ENCODE measurements at places on chromosomes 2 and 18.

DNA sequence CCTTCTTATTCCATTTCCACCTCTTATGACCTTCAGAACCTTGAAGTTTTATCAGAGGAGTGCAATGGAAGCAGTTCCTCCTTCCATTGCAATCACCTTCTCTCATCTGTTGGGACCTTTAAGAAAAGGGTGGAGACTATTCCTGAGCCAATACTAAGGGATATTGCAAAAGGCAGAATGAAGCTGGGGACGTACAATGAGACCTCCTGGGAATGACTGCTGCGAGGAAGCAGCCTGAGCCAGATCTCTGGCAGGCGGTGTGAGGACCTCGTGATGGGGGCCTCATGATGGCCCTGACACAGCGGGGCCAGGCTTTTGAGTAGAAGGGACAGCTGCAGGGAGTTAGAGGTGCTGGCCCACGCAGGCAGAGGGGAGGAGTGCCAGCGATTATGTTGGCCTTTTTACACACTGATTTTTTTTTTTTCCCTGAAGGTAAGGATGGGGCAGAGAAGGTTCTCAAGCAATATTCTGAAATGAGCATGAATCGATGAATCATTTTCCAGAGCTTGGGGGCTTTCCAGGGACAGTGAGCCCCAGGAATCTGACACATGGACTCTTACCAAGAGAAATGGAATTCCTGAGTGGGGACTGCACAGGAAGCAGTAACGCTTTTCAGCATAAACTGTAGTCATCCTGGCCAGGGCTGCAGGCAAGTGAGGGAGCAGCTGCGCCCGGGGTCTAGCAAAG lies 40.0 kb upstream of the LAPTM4A start:
- peak overlapping the region; percentile 90 for H3K27ac ChIP-seq
- no peaks in the 10 kb centered on the region for H3K36me3 ChIP-seq

DNA sequence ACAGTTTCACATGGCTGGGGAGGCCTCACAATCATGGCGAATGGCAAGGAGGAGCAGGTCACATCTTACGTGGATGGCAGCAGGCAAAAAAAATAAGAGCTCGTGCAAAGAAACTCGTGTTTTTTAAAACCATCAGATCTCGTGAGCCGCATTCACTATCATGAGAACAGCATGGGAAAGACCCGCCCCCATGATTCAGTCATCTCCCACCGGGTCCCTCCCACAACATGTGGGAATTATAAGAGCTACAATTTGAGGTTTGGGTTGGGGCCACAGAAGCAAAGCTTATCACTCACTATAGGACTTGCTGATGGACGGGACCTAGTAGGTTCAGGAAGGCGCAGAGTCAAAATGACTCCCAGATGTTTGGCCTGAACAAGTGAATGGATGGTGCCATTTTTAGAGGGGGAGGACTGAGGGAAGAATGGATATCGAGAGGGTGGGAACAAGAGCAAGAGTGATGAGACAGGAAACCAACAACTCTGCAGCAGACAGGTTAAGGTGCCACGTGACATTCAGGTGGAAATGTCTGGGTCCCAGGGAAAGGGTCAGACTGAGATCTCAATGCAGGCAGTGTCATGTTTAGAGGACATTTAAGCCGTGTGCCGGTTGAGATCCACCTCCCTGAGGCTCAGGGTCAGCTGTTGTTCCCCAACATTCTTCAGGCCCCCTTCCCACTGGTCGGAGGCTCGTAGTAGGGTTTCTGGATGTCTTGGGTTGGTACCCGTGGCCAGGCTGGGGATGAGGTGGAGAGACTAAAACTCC lies 85.7 kb downstream of the MYCN start:
- no peaks in the 10 kb centered on the region for H3K36me3 ChIP-seq
- no peak for DNase-seq
- peaks cover under 1% of the 10 kb centered on the region for H3K4me1 ChIP-seq
- no peaks in the 10 kb centered on the region for H3K27me3 ChIP-seq

GRCh38 chr2:186575302-186575701 lies 14.6 kb upstream of the ITGAV start:
- H3K4me3 ChIP-seq, result no peak overlapping the region
- no peaks in the 10 kb centered on the region for H3K27me3 ChIP-seq
- peak overlapping the region; percentile 95 for H3K27ac ChIP-seq
- no peaks in the 10 kb centered on the region for H3K36me3 ChIP-seq

GRCh38 chr2:100628506-100628905 lies 65.7 kb downstream of the PDCL3 start:
- H3K27me3 ChIP-seq, result peaks cover 36% of the 10 kb centered on the region
- H3K27ac ChIP-seq, result no peak overlapping the region
- H3K4me1 ChIP-seq, result no peaks in the 10 kb centered on the region
- no peak for DNase-seq
- no peak overlapping the region for H3K4me3 ChIP-seq
- H3K36me3 ChIP-seq, result no peaks in the 10 kb centered on the region

- no peaks in the 10 kb centered on the region for H3K36me3 ChIP-seq
- H3K4me3 ChIP-seq, result no peak overlapping the region
- no peak overlapping the region for H3K27ac ChIP-seq
- H3K27me3 ChIP-seq, result no peaks in the 10 kb centered on the region
Measured at GRCh38 chr2:31318361-31319336, 84.7 kb downstream of the EHD3 start.

GRCh38 chr2:195363496-195363895 lies 293.5 kb upstream of the SLC39A10 start:
- peaks cover 2% of the 10 kb centered on the region for H3K36me3 ChIP-seq
- peaks cover 14% of the 10 kb centered on the region for H3K4me1 ChIP-seq
- H3K4me3 ChIP-seq, result no peak overlapping the region

GRCh38 chr2:230225486-230225885 lies at the start of gene SP140:
Gene SP140 (plus strand): TSS chr2:230225736. CDS start chr2:230225845, 109 bp downstream.
- no peak for DNase-seq
- no peak within 1 kb of the TSS for H3K27ac ChIP-seq
- H3K4me3 ChIP-seq, result no peak within 1 kb of the TSS
- no peaks in the 10 kb centered on the region for H3K27me3 ChIP-seq
- peaks cover 4% of the 10 kb centered on the region for H3K4me1 ChIP-seq

GRCh38 chr2:31957354-31958139 lies 53.3 kb downstream of the MEMO1 start:
- no peaks in the 10 kb centered on the region for H3K4me1 ChIP-seq
- H3K4me3 ChIP-seq, result no peak overlapping the region
- DNase-seq, result no peak

GRCh38 chr2:135386993-135387392 lies 144.0 kb downstream of the ZRANB3 start:
- no peak overlapping the region for H3K27ac ChIP-seq
- DNase-seq, result no peak
- H3K36me3 ChIP-seq, result peaks cover 32% of the 10 kb centered on the region
- no peak overlapping the region for H3K4me3 ChIP-seq
- H3K27me3 ChIP-seq, result no peaks in the 10 kb centered on the region

DNA sequence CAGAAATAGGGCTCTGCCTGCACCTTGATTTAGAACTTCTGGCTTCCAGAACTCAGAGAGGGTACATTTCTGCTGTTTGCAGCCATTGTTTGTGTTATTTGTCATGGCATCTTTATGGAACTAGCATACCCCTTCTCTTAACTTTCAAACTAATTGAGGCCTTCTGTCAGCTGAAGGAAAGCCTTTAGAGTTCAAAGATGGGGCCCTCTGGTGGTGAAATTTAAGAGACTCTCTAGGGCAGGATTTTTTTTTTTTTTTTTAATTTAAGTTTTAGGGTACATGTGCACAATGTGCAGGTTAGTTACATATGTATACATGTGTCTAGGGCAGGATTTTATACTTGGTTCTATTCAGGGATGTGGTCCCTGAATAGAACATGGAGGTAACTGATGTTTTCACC lies 260.6 kb upstream of the LINC00305 start:
- no peaks in the 10 kb centered on the region for H3K36me3 ChIP-seq
- no peak overlapping the region for H3K4me3 ChIP-seq
- H3K4me1 ChIP-seq, result no peaks in the 10 kb centered on the region
- no peak overlapping the region for H3K27ac ChIP-seq
- no peaks in the 10 kb centered on the region for H3K27me3 ChIP-seq

GRCh38 chr18:55444536-55444935 lies 143.5 kb downstream of the TCF4 start:
- H3K27ac ChIP-seq, result no peak overlapping the region
- peaks cover 18% of the 10 kb centered on the region for H3K36me3 ChIP-seq
- DNase-seq, result no peak
- peaks cover 25% of the 10 kb centered on the region for H3K4me1 ChIP-seq
- no peaks in the 10 kb centered on the region for H3K27me3 ChIP-seq
- H3K4me3 ChIP-seq, result no peak overlapping the region

- peaks cover 48% of the 10 kb centered on the region for H3K36me3 ChIP-seq
- DNase-seq, result no peak
- H3K4me3 ChIP-seq, result no peak overlapping the region
- no peak overlapping the region for H3K27ac ChIP-seq
Measured at GRCh38 chr2:138536302-138536701, 34.7 kb downstream of the SPOPL start.

DNA sequence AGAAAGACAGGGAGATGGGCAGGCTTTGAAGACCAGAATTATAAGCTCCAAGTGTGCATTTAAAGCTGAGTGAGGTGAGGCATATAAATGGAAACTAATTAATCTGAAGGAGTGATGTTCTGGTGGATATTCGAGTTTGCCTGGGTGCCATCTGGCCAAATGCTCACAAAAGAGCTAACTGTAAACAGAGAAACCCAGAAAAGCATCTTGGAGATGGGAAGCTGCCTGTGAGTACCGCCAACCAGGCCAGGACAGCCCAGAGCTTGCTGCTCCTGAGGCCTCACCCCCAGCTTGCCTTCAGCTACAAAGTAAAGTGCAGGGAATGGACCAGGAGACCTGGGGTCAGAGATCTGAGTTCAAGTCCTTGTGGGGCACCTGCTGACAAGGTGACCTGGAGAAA lies 446.1 kb upstream of the MYT1L start:
- H3K4me1 ChIP-seq, result peaks cover 2% of the 10 kb centered on the region
- no peak overlapping the region for H3K27ac ChIP-seq
- H3K36me3 ChIP-seq, result no peaks in the 10 kb centered on the region
- H3K4me3 ChIP-seq, result no peak overlapping the region
- DNase-seq, result no peak
- peaks cover 13% of the 10 kb centered on the region for H3K27me3 ChIP-seq

DNA sequence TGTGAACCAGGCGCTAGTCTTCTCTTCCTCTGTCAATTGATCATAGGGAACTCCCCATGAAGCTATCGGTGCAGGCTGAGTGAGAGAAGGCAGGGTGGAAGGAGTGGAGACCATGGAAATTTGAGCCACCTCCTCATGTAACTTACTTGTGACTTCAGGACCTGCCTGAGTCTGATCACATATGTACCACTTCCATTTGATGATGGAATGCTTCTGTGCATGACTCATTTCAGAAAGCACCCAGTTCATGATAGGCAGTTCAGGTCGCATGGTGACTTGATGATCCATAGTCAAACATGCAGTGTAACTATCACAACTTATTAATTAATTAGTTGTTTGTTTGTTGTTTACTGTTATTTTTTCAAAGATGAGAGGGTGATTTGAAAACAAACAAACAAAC lies 1296.7 kb downstream of the SUCLG1 start:
- peaks cover 7% of the 10 kb centered on the region for H3K4me1 ChIP-seq
- no peak for DNase-seq

DNA sequence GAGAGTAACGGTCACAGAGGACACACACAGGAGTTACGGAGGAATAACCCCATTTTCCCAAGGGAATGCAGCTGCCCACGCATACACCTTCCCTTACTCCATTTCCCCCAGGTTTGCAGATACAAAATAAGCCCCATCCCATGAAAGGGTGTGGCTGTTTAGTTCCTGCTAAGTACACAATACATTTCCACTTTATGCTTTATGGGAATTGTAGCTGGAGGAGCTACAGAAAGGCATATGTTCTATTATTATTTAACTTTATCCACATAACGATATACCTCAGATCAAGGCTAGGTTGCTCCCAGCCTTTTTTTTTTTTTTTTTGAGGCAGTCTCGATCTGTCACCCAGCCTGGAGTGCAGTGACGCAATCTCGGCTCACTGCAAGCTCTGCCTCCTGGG lies 22.7 kb upstream of the INO80D start:
- H3K36me3 ChIP-seq, result peaks cover 12% of the 10 kb centered on the region
- H3K4me1 ChIP-seq, result no peaks in the 10 kb centered on the region
- no peak overlapping the region for H3K4me3 ChIP-seq
- H3K27me3 ChIP-seq, result no peaks in the 10 kb centered on the region
- DNase-seq, result no peak
- no peak overlapping the region for H3K27ac ChIP-seq

- peaks cover 9% of the 10 kb centered on the region for H3K4me1 ChIP-seq
- H3K36me3 ChIP-seq, result no peaks in the 10 kb centered on the region
- DNase-seq, result no peak
Measured at GRCh38 chr18:37566479-37567060, 972 bp upstream of the CELF4 start.

GRCh38 chr2:136183097-136183496 lies 65.1 kb upstream of the CXCR4 start:
- H3K27ac ChIP-seq, result no peak overlapping the region
- H3K27me3 ChIP-seq, result peaks cover 5% of the 10 kb centered on the region
- H3K36me3 ChIP-seq, result no peaks in the 10 kb centered on the region
- H3K4me3 ChIP-seq, result no peak overlapping the region
- no peak for DNase-seq

DNA sequence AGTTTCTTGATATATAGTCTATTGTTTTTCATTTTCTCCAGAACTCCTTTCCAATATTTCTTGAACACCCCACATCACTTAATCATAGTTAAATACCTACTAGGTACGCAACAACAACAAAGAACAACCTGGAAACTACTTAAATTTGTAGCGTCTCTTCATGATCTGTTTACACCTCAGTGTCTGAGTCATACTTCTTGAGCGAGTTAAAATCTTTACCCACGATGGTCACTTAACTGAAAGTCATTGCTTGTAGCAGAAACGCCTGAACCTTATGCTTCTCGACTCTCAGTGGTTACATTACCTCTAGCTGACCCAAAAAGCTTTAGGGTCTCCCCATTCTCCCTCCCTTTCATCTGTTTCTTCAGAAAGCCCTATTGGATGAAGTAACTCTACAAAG lies 131.3 kb downstream of the EN1 start:
- H3K4me3 ChIP-seq, result no peak overlapping the region
- peaks cover 2% of the 10 kb centered on the region for H3K27me3 ChIP-seq
- H3K36me3 ChIP-seq, result no peaks in the 10 kb centered on the region
- H3K27ac ChIP-seq, result no peak overlapping the region
- H3K4me1 ChIP-seq, result peaks cover 15% of the 10 kb centered on the region

- no peak overlapping the region for H3K4me3 ChIP-seq
- no peak for DNase-seq
- H3K36me3 ChIP-seq, result no peaks in the 10 kb centered on the region
- no peak overlapping the region for H3K27ac ChIP-seq
- H3K27me3 ChIP-seq, result peaks cover 9% of the 10 kb centered on the region
Measured at GRCh38 chr2:69010437-69011194, 2.4 kb upstream of the ANTXR1 start.

GRCh38 chr18:32877371-32877770 lies 104.5 kb upstream of the KLHL14 start:
- H3K27me3 ChIP-seq, result peaks cover 58% of the 10 kb centered on the region
- no peak overlapping the region for H3K27ac ChIP-seq
- no peaks in the 10 kb centered on the region for H3K4me1 ChIP-seq
- H3K36me3 ChIP-seq, result no peaks in the 10 kb centered on the region
- H3K4me3 ChIP-seq, result no peak overlapping the region

- H3K27me3 ChIP-seq, result no peaks in the 10 kb centered on the region
- no peak overlapping the region for H3K27ac ChIP-seq
- peaks cover 5% of the 10 kb centered on the region for H3K4me1 ChIP-seq
Measured at GRCh38 chr2:174627216-174627615, 29.6 kb upstream of the WIPF1 start.

GRCh38 chr2:128282246-128282975 lies 36.3 kb downstream of the HS6ST1 start:
- H3K4me1 ChIP-seq, result peaks cover 20% of the 10 kb centered on the region
- H3K27ac ChIP-seq, result peak overlapping the region; percentile 81
- no peaks in the 10 kb centered on the region for H3K27me3 ChIP-seq
- no peak overlapping the region for H3K4me3 ChIP-seq

All from mesothelial cell of epicardium (in vitro differentiated cells).